ENCODE measurements at places on chromosomes 7 and 10.

GRCh38 chr10:26318672-26319071 is 102.1 kb downstream of the GAD2 start:
- no peak for DNase-seq

DNA sequence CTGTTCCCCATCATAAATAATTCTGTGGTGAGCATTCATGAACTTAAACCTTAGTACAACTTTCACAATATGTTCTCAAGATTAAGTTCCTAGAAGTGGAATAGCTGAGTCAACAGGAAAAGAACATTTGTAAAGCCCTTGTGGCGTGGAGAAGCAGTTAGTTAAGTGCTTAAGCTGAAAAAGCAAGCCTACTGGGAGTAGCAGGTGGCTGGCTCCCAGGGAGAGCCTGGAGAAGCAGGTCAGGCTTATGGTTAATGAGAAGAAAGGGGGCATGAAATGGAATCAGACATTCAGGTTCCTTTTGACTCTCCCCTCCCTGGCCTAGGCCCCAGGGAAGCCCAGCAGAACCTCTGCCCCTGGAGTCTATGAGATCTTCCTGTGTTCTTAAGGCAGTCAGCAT is 35.3 kb downstream of the VSTM4 start:
- DNase-seq = peak; percentile 7

GRCh38 chr7:97346349-97346748 is 228.9 kb downstream of the SDHAF3 start:
- DNase-seq = no peak

GRCh38 chr7:107069457-107069856 is 25.0 kb downstream of the PRKAR2B start:
- peak; percentile 59 for DNase-seq

DNA sequence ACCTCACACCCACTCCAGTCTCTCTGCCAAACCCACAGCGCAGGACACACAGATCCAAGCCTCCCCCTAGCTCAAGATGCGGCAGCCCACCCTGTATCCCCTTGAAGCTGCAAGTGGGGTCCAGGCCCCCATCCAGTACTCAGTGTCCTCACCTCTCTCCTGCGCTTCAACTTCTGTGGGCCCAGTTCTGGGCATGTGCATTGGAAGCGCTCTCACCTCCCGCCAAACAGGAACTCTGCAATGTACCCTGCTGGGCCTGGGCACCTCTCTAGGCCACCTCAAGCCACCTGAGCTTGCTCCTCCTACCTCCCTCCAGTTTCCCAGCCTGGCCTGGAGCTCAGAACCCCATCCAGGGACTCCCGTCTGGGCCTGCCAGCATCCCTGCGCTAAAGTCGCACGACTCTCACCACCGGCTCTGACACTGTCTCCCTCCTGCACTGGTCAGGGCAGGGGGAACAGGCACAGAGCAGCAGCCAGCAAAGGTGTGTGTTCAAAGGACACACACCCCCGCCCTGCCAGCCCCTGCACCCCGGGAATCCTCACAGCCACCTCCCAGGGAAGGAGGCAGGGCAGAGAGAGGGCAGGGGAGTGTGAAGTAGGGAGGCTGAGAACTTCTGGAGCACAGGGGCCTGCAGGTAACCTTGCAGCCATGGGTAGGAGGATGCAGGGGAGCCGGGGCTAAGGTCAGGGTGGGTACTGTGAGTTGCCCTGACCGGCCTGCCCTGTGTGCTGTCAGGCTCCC is 51.7 kb upstream of the MSMB start:
- DNase-seq = no peak

GRCh38 chr10:77458986-77459590 is 178.5 kb downstream of the KCNMA1 start:
- no peak for DNase-seq

- no peak for DNase-seq
Observed at GRCh38 chr10:112783351-112784021, 166.6 kb upstream of the TCF7L2 start.

DNA sequence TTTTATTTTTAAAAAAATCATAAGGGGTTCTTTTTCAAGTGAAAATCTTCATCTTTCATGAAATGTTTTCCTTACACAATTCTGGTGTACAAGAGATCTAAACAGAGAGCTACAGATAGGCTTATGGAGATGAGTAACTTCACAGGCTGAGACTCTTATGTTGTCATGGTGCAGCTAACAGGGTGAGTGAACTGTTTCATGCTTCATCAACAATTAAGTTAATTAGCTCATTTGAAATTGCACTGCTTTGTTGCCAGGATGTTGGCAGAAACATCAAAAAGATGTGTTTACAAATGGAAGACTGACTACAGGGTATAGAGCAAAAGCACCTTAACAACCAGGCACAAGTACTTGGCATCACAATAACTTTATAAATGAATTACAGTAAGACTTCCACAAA is 230.8 kb downstream of the FOXP2 start:
- DNase-seq = no peak

- no peak for DNase-seq
Observed at GRCh38 chr7:47577321-47577919, 4.5 kb downstream of the TNS3 start.

Measured in suppressor macrophage (primary cell).